Heart right ventricle (tissue), 16 donors: ENCODE measurements at places on chromosomes 6 and 20.

- peak overlapping the region; percentile 26 for H3K27ac ChIP-seq
- H3K4me1 ChIP-seq = no peaks in the 10 kb centered on the region
- no peak overlapping the region for H3K4me3 ChIP-seq
- H3K27me3 ChIP-seq = no peaks in the 10 kb centered on the region
Measured at GRCh38 chr6:132198896-132199295, 202.4 kb downstream of the MOXD1 start.

DNA sequence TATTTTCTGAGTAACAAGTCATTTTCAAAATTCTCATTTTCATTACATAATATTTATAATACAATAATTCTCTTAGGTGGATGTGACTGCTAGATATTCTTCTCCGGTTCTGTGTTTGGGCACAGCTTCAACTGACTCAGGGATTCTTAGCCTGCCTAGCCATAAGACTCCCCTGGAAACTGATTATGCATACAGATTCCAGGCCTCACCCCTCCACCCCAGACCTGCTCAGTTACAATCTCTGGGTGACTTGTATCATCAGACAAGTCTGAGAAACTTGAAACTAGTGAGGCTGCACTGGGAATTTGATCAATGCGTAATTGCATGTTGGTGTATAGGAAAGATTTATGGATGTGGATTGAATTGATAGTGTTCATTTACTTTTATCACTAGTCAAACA is 25.4 kb downstream of the FLRT3 start:
- H3K4me1 ChIP-seq = no peaks in the 10 kb centered on the region
- H3K36me3 ChIP-seq = no peaks in the 10 kb centered on the region
- no peak overlapping the region for H3K27ac ChIP-seq
- no peak overlapping the region for H3K4me3 ChIP-seq

GRCh38 chr20:58571356-58571692 is 56.1 kb upstream of the APCDD1L start:
- H3K27ac ChIP-seq = no peak overlapping the region
- no peaks in the 10 kb centered on the region for H3K27me3 ChIP-seq
- no peaks in the 10 kb centered on the region for H3K4me1 ChIP-seq
- no peak overlapping the region for H3K4me3 ChIP-seq
- no peaks in the 10 kb centered on the region for H3K36me3 ChIP-seq

- no peak overlapping the region for H3K27ac ChIP-seq
- H3K4me1 ChIP-seq = peaks cover 8% of the 10 kb centered on the region
- peaks cover 27% of the 10 kb centered on the region for H3K36me3 ChIP-seq
- DNase-seq = peak; percentile 54
- H3K27me3 ChIP-seq = no peaks in the 10 kb centered on the region
- no peak overlapping the region for H3K4me3 ChIP-seq
Measured at GRCh38 chr6:7615611-7616383, 25.8 kb downstream of the SNRNP48 start.

- H3K4me3 ChIP-seq = no peak overlapping the region
- H3K27me3 ChIP-seq = no peaks in the 10 kb centered on the region
- no peak overlapping the region for H3K27ac ChIP-seq
Measured at GRCh38 chr6:36063318-36064060, 35.9 kb downstream of the MAPK14 start.

DNA sequence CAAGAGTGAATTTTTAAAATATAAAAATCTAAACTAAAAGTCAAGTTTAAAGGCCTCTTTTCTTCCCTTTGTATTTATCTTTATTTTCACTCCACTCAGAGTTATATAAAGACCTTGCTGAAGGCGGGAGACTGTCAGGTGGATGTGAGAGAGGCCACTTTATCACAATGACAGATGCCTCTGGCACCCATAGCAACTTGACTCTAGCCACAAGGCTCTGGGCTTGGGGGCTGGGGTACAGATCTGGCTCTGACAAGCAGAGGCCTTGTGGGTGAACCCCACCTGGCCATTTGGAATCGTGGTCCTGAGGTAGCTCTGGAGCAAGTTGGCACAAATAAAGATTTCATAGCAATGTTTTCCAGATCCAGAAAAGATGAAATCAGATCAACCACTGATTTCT is 417.2 kb downstream of the RFPL4B start:
- no peaks in the 10 kb centered on the region for H3K4me1 ChIP-seq
- no peaks in the 10 kb centered on the region for H3K27me3 ChIP-seq
- DNase-seq = no peak
- H3K36me3 ChIP-seq = no peaks in the 10 kb centered on the region
- H3K4me3 ChIP-seq = no peak overlapping the region

GRCh38 chr6:110645685-110646418 is 169.4 kb downstream of the CDK19 start:
- H3K27me3 ChIP-seq = no peaks in the 10 kb centered on the region
- no peaks in the 10 kb centered on the region for H3K4me1 ChIP-seq
- H3K36me3 ChIP-seq = no peaks in the 10 kb centered on the region
- H3K27ac ChIP-seq = no peak overlapping the region
- H3K4me3 ChIP-seq = no peak overlapping the region
- no peak for DNase-seq
